Lower leg skin (tissue), 4 donors: ENCODE measurements at places on chromosomes 16 and 17.

- no peak for DNase-seq
These were observed 365.2 kb downstream of the C16orf95 start for GRCh38 chr16:86951831-86952598.

GRCh38 chr17:70661342-70662222, 492.2 kb downstream of the KCNJ2 start:
- DNase-seq = no peak

DNA sequence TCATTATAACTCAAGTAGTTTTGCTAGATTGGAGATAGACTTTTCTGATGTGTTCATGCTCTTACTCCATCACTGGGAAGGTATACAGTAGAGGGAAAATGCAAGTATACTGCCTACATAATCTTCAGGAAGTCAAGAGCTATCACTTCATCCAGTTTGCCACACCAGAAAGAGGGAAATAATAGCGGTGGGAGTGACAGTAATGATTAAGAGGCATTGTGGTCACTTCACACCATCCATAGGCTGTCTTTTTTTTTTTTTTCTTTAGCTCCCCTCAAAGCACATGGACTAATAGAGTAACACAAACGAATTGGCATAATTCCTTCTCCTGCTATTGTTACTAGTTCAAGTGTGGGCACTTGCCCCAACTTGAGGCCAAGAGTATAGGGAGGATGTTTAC, 28.4 kb upstream of the HLF start:
- DNase-seq = no peak

- no peak for DNase-seq
These were observed 263.0 kb downstream of the C16orf95 start for GRCh38 chr16:87054154-87054553.

GRCh38 chr17:6591599-6592158, 35.3 kb upstream of the PITPNM3 start:
- no peak for DNase-seq

DNA sequence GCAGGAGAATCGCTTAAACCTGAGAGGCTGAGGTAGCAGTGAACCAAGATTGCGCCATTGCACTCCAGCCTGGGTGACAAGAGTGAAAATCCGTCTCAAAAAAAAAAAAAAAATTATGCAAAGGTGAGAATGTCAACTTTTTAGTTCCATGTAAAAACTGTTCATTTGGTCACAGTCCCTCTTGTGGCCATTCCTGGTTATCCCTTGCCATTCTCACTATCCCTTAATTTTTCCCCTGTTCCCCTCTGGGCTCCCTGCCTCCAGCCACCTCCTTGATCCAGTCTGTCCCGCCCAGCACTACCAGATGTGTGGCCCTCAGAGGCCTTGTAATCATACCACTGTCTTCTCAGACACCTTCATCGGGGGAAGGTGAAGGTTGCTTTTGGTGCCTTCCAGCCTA, 23.4 kb downstream of the DCAF7 start:
- no peak for DNase-seq

GRCh38 chr16:11907160-11907970, 8.4 kb downstream of the GSPT1 start:
- no peak for DNase-seq

DNA sequence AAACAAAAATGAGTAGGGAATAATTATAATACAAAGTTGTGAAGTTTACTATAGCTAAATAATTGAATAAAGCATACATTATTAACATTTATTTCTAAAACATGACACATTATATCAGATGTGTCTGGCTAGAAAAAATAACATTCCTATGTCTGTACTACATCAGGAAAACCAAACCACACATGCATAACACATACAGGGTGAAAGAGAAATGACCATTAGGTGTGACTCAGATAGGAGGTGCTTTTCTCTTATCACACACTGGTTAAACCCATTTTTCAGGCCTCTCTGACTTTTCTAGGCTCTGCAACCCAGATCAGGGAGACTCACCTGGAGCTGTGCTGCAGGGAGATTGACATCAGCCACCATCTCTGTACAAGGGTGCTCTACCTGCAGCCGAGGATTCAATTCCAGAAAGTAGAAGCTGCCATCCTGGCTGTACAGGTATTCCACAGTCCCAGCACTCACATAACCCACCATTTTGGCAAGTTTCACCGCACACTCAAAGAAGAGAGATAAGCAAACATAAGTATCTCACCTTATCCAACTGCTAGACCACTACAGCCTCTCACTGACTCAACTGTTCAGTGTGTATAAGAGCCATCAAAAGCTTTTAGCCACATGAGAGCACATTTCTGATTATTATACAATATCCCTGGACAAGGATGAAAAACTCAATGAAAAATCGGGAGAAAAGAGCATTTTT, 116.6 kb upstream of the C17orf78 start:
- no peak for DNase-seq

GRCh38 chr17:7253082-7253481, 1.1 kb downstream of the ELP5 start:
- DNase-seq = no peak

DNA sequence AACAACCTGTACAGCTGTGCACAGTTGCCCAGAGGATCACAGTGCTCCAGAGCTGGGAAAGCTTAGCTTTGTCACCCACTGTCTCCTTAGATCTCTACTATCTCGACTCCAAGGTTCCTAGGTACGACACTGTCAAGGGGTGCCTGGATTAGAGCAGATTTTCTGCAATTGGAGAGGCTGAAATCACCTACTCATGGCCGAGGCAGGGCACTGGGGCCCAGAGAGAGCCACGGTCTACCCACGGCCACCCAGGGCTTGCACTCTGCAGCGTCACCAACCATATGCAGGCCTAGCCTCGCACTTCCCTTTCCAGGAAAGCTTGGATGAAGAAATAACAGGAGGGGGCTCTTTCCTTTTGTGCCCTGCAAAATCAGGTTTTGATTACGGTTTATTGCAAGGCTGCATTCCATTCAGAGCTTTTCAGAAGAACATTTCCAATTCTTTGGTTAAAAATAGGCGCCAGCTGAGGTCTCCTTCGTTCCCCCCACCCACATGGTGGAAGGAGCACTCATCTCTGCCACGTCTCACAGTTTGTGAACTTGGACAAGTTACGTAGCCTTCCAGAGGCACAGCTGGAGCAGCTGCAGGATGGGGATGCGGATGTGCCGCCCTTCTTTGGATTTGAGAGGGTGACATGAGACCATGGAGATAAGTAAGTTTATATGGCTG, 80.0 kb downstream of the IRX5 start:
- no peak for DNase-seq

DNA sequence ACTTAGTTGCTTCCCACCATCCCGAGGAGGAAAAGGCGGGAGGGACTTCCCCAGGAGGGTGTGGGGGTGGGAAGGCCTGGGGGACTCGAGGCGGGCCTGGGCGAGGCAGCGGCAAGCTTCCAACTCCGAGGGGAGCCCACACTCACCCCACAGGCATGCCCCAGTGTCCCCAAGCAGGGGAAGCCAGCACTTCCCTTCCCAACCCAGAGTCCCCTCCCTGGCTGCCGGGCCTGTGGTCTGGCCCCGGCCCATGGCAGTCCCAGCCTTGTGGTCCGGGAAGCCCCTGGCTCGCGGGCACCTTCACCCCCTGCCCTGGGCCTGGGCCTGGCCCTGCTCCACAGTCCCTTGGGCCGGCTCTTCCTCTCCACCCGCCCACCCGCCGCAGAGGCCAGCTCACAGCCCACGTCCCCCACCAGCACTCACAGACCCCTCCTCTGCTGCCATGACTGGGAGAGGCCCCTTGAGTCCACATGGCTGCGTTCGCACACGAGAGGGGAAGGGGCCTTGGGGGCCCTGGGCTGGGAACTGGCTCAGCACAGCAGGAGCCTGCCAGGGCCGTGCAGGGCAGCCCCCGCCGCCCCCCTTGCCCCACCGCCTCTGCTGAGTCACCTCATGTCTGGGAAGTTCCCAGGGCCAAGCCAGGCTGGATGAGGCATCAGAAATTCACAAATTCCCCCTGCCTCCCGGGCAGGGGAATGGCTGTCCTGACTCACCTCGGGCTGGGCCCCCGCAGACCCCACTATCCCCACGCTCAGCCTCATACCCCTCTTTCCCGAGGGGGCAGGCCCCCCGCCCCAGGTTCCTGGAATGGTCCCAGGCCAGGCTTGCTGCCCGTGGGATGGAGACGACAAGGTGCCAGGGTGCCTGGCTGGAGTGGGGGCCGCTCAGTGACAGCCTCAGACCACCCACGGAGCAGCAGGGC, 27.8 kb downstream of the BAHCC1 start:
- DNase-seq = peak; percentile 75

GRCh38 chr16:89890886-89891657, 17.7 kb downstream of the TCF25 start:
- DNase-seq = no peak

DNA sequence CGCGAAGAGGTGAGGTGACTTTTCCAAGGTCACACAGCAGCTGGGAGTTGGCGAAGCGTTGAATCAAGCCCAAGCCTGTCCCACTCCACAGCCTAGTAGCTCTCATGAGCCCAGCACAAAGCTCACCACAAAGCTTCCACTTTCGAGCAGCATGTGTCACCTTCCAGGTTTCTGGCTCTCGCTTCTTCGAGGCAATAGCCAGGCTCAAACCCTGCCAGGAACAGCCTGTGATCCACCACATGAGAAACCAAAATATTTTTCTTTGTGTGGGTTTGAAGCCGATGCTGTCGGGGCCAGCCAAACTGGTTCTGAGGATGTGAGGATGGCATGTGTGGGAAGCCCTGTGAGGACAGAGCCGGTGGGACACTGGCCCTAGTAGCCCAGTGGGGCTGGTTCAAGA, 68.1 kb downstream of the COG7 start:
- peak; percentile 22 for DNase-seq

DNA sequence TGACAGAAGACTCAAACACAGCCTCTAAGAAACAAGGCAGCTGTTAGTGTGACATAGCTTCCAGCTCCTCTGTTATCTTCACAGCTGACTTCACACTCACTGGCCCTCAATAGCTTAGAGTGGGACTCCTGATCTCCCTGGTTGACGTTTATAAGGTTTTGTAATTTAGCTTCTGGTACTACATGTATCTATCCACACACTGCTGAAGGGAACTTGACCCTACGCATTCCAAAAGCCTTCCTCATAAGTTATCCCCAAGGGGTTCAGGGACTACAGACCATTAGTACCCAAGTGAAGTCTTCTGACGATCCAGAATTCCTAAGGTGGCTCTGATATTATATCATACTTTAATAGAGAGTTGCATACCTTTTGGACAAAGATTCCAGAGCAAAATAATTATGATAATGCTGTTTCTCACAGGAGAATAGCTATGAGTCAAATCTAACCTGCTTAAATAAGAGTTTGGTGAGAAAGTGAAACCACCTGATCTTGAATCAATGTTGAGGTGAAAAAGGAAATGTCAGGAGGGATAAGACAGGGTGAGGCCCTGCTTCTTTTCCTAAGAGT, 14.5 kb downstream of the ACACA start:
- DNase-seq = no peak

DNA sequence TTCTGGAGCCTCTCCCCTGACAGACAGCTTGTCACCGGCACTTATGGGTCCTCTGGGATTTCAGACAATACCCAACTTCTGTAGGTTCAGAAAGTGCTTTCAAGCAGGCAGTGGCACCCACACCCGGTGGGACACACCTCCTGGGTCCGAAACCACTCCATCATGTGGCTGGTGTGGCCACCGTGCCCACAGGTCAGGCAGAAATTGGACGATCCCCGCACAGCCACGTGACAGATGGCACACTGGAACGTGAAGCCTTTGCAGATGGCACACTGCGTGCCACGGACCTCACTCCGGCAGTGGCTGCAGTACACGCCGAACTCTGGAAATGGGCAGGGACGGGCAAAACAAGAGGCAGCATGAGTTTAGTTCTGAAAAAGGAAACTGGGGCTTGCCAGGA, 99.5 kb upstream of the FA2H start:
- DNase-seq = no peak

GRCh38 chr17:19369107-19369778, 6.7 kb upstream of the B9D1 start:
- DNase-seq = no peak

- no peak for DNase-seq
These were observed 158.1 kb upstream of the SDK2 start for GRCh38 chr17:73802314-73802713.

- no peak for DNase-seq
These were observed 9.5 kb upstream of the IGFBP4 start for GRCh38 chr17:40433551-40434415.

- no peak for DNase-seq
These were observed 72.6 kb downstream of the RBFOX3 start for GRCh38 chr17:79538291-79538690.

DNA sequence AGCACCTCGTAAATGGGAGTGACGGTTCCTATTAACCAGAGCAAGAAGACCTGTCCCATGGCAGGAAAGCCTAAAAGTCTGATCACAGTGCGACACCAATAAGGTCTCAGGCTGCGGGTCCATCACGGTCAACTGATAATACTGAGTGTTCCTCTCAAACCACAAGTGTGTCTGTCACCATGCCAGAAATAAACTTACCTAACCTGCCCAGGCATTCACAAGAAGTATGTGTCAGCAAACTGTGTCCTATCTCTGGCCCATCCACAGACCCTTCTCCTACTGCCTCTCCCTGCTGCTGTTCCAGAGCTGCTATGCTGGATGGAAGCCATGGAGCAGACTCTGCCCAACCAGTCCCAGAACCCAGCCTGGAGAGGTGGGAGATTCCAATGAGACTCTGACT, 73.5 kb downstream of the ZNF423 start:
- DNase-seq = no peak

DNA sequence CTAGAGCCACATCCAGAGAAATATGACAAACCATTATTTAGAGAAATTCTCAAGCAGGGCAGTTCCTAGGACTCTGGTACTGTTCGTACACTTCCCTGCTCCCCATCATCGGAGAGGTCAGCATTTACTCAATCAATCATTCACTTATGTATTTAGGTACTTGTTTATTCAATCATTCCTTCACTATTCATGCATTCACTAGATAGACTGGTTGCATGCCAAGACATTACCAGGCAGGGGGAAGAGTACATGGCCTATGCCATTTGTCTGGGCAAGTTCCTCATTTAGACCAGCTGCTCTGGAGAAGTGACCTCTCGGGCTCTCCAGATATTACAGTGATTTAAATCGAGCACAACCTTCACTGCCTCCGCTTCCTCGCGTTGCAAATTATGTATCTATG, 603.4 kb downstream of the KCNJ2 start:
- no peak for DNase-seq
